Activated naive CD8-positive, alpha-beta T cell treated with anti-CD3 and anti-CD28 coated beads, Interleukin-2, amount 50 U/mL, for 24 hours (primary cell): ENCODE measurements at places on chromosomes 1 and 21.
A peak's percentile ranks its signal among the peaks of the same experiment; 100 is the strongest.

DNA sequence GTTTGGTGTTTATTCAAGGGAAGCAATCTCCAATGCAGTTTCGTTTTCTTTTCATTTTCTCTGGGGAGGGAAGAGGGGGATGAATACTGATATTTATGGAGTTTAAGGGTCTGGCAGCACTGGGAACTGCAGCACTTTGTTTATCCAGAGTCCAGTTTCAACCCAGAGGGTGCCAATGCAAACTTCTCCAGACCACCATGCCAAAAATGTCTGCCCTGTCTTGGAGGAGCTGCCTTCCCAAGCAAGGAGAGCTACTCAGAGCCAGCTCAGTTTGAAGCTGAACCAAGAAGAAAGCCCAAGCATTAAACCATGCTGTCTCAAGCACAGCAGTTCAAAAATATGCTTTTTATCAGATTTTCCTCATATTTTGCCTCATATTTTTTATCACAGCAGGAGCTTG lies 589.7 kb downstream of the LMO4 start:
- no peak overlapping the region for H3K27ac ChIP-seq
- H3K36me3 ChIP-seq, result no peaks in the 10 kb centered on the region
- H3K4me3 ChIP-seq, result no peak overlapping the region
- no peak for DNase-seq
- no peaks in the 10 kb centered on the region for H3K4me1 ChIP-seq

GRCh38 chr1:212179394-212180076 lies 105.7 kb upstream of the PPP2R5A start:
- peaks cover 4% of the 10 kb centered on the region for H3K4me1 ChIP-seq
- no peaks in the 10 kb centered on the region for H3K36me3 ChIP-seq

- no peak overlapping the region for H3K4me3 ChIP-seq
- no peak overlapping the region for H3K27ac ChIP-seq
- no peak for DNase-seq
- no peaks in the 10 kb centered on the region for H3K4me1 ChIP-seq
- H3K36me3 ChIP-seq, result no peaks in the 10 kb centered on the region
- H3K27me3 ChIP-seq, result peaks cover 39% of the 10 kb centered on the region
Observed at GRCh38 chr1:37741662-37742061, 23.3 kb downstream of the EPHA10 start.

- DNase-seq, result peak; percentile 33
- H3K36me3 ChIP-seq, result no peaks in the 10 kb centered on the region
- H3K4me1 ChIP-seq, result peaks cover 30% of the 10 kb centered on the region
- H3K27ac ChIP-seq, result no peak overlapping the region
- peaks cover 8% of the 10 kb centered on the region for H3K27me3 ChIP-seq
Observed at GRCh38 chr1:151968058-151968457, 25.6 kb downstream of the S100A10 start.

GRCh38 chr1:167927046-167927754 lies 9.3 kb upstream of the DCAF6 start:
- no peaks in the 10 kb centered on the region for H3K27me3 ChIP-seq
- peaks cover 10% of the 10 kb centered on the region for H3K4me1 ChIP-seq
- peaks cover 11% of the 10 kb centered on the region for H3K36me3 ChIP-seq
- H3K27ac ChIP-seq, result no peak overlapping the region
- no peak overlapping the region for H3K4me3 ChIP-seq
- no peak for DNase-seq

- H3K36me3 ChIP-seq, result no peaks in the 10 kb centered on the region
- no peaks in the 10 kb centered on the region for H3K27me3 ChIP-seq
- no peaks in the 10 kb centered on the region for H3K4me1 ChIP-seq
- H3K27ac ChIP-seq, result no peak overlapping the region
- H3K4me3 ChIP-seq, result no peak overlapping the region
Observed at GRCh38 chr21:20522611-20523010, 475.6 kb upstream of the NCAM2 start.

DNA sequence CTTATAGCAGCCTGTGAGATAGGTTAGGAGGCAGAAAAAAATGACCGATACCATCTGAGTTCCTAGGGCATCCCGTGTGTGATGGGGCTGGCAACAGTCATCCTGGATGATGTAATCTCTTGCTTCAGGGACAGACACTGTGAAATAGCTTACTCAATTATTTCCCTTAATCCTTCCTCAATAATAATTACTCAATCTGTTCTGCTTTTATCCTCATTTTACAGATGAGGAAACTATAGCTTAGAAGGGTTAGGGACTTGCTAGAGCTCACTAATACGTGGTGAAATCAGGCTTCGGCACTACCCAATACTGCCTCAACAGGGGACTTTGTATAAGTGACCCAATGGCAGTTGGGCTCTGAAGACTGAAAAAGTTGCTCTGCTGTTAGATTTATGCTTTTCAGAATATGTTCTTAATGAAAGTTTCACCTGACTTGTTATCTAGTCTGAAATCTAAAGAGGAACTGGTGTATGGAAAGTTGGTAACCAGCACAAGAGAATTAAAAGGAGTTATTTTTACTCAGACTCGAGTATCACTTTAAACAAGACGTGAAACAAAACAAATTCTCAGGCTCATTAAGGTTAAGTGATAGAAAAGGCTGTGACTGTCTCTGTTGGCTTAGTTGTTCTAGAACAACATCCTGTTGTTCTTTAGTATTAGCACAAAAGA lies 14.4 kb downstream of the CD55 start:
- no peak for DNase-seq
- H3K36me3 ChIP-seq, result peaks cover 87% of the 10 kb centered on the region
- peak overlapping the region; percentile 95 for H3K27ac ChIP-seq
- H3K27me3 ChIP-seq, result peaks cover 4% of the 10 kb centered on the region

DNA sequence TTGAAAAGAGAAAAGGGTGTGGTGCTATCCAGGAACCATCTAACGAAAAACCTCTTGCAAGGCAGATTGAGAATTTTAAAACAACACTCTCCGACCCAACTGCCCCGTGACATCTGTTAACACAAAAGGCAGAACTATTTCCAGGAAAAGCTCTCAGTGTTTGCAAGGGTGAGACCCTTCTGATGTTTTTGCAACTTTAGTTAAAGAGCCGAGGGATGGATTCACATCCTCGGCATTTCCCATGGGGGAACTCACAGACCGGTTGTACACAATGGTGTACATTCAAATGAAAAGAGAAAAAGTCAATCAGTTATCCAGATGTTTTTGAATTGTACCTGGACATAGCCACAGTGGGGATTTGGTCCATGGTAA lies 120.0 kb downstream of the NGF start:
- peaks cover 8% of the 10 kb centered on the region for H3K27me3 ChIP-seq
- H3K4me3 ChIP-seq, result no peak overlapping the region
- H3K36me3 ChIP-seq, result no peaks in the 10 kb centered on the region
- no peak overlapping the region for H3K27ac ChIP-seq
- H3K4me1 ChIP-seq, result no peaks in the 10 kb centered on the region

DNA sequence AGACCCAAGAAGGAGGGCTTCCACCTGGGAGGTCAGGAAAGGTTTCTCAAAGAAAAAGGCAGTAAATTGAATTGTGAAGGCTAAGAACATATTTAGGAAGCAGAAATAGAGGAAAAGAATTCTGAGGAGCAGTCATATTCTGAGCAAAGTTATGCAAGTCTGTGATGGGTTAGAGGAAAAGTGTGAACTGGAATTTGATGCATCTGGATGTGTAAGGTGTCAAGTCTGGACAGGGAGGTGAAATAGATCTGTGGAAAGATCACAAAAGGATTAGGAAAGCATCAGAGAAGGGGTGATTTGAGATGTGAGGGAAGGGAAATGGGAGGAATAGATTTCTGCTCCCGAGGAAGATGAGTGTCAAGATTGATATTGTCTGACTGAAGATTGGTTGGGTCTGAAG lies 18.1 kb upstream of the PRDM2 start:
- peaks cover 5% of the 10 kb centered on the region for H3K27me3 ChIP-seq
- no peaks in the 10 kb centered on the region for H3K36me3 ChIP-seq
- H3K27ac ChIP-seq, result no peak overlapping the region

- no peaks in the 10 kb centered on the region for H3K27me3 ChIP-seq
- no peaks in the 10 kb centered on the region for H3K36me3 ChIP-seq
- H3K4me3 ChIP-seq, result no peak overlapping the region
Observed at GRCh38 chr1:96580920-96581319, 140.7 kb upstream of the PTBP2 start.

- peaks cover 86% of the 10 kb centered on the region for H3K27me3 ChIP-seq
- H3K27ac ChIP-seq, result no peak overlapping the region
- H3K4me1 ChIP-seq, result peaks cover 20% of the 10 kb centered on the region
- H3K4me3 ChIP-seq, result no peak overlapping the region
- no peak for DNase-seq
- H3K36me3 ChIP-seq, result no peaks in the 10 kb centered on the region
Observed at GRCh38 chr1:170664828-170665612, 1.1 kb downstream of the PRRX1 start.

DNA sequence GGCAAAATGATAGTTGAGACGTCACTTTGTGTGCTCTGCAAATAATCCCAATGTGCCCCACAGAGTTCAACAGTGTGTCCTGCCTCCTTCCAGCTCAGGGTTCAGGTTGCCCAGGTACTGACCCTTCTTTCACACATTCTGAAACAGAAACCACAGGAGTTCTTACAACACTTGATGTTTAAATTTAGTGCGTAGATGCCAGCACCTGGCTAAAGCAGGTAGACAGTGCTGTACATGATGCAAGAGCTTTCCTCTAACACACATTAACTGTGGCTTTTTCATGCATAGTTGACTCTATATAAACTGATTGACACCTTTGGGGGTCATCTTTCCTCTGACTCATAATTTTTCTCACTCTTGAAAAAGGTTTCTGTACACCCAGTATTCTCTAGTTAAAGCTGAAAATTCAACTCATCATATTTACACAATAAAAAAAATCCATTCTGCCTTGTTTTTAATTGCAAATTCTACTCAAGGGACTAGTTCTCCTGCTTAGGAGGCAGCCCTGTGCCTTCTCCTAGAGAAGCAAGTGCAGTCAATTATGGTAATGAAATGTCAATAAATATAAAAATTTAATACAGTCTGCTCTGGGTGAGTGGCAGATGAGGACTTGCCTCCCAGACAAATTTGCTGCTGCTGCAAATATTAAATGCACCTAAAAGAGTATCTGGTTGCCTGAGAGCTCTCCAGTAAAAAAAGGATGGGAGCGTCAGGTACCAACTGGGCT lies 91.4 kb downstream of the NR5A2 start:
- H3K4me1 ChIP-seq, result peaks cover 4% of the 10 kb centered on the region
- H3K36me3 ChIP-seq, result no peaks in the 10 kb centered on the region
- peaks cover 3% of the 10 kb centered on the region for H3K27me3 ChIP-seq
- no peak for DNase-seq

GRCh38 chr1:21541835-21542234 lies 32.6 kb downstream of the ALPL start:
- H3K4me1 ChIP-seq, result no peaks in the 10 kb centered on the region
- no peak for DNase-seq
- H3K36me3 ChIP-seq, result no peaks in the 10 kb centered on the region
- H3K27ac ChIP-seq, result no peak overlapping the region

DNA sequence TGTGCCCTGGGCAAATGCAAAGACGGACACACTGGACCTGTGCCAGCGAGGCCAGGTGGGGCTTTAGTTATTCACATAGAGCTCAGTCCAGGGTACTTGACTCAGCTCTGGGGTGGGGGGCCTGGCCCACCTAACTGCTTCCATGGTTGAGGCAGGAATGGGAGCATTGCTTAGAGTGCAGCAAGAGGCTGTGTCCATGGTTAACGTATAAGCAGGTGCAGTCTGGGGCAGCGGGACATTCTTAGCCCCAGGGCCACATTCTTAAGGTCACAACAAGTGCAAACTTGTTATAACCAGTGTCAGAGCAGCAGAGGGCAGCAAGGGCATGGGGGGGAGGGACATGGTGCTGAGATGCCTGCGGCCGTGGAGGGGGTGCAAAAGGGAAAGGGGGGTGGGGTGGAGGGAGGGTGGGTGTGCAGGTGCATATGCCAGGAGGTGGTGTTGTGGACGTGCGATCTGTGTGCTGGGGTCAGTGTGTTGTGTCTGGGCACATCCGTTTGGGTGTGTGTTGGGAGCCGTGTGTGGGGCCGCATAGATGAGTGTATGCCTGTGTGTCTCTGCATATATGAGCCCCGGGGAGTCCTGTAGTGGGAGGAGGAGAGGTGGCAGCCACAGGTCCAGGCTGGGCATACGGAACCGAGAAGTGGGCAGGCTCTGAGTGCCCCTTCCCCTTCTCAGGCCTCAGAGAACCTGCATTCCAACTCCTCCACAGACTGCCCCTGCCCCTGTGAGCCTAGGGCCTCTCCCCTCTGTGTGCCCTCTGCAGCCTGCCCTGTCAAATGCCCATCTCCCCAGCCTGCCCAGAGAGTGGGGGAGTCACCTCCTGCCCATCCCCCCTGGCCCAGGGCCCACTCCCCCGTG lies 8.4 kb downstream of the KCNJ10 start:
- no peak overlapping the region for H3K27ac ChIP-seq
- H3K4me3 ChIP-seq, result no peak overlapping the region
- H3K36me3 ChIP-seq, result no peaks in the 10 kb centered on the region
- DNase-seq, result no peak
- H3K27me3 ChIP-seq, result no peaks in the 10 kb centered on the region

GRCh38 chr1:25556791-25557476 lies 13.5 kb downstream of the LDLRAP1 start:
- peaks cover 76% of the 10 kb centered on the region for H3K4me1 ChIP-seq
- H3K36me3 ChIP-seq, result no peaks in the 10 kb centered on the region
- H3K4me3 ChIP-seq, result no peak overlapping the region
- no peak overlapping the region for H3K27ac ChIP-seq
- no peaks in the 10 kb centered on the region for H3K27me3 ChIP-seq
- no peak for DNase-seq

GRCh38 chr1:112506306-112506705 lies 2.5 kb upstream of the WNT2B start:
- H3K27ac ChIP-seq, result no peak overlapping the region
- H3K4me1 ChIP-seq, result peaks cover 9% of the 10 kb centered on the region
- no peak overlapping the region for H3K4me3 ChIP-seq
- H3K27me3 ChIP-seq, result peaks cover 66% of the 10 kb centered on the region

DNA sequence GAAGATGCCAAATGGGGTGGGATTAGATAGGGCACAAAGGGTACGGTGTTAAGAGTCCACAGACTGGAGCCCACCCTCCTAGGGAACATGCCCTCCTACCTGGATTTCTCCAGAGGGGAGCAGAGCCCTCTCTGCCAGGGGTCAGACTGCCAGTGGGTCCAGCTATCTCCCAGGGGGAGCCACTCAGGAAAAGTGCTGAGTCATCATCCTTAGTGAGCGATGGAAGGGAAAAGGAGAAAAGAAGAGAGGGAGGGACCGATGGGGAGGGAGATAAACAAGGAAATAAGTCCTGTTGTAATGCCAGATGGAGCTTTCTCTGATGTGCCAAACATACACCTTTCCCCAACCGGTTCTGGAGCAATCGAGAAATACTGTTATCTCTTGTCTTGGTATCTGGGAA lies 30.4 kb upstream of the CYP4B1 start:
- no peak for DNase-seq
- H3K27me3 ChIP-seq, result peaks cover 18% of the 10 kb centered on the region
- H3K27ac ChIP-seq, result no peak overlapping the region
- H3K4me3 ChIP-seq, result no peak overlapping the region

DNA sequence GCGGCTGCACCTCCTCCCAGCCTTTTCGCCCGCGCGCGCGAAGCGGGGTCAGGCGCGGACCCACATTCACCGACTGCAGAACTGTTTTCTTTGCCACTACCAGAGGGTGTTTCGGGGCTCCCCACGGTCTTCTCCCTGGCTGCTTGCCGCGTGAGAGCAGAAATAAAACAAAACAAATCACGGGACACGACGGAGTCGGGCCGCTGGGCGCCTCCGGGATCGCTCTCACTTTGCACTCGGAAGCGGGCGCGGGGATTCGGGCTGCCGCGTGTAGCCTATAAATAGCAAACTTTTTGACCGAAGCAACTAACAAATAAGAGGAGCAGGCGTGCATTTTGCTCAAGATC lies 412.3 kb upstream of the ESRRG start:
- H3K4me1 ChIP-seq, result peaks cover 5% of the 10 kb centered on the region
- no peak overlapping the region for H3K27ac ChIP-seq
- DNase-seq, result no peak
- H3K36me3 ChIP-seq, result no peaks in the 10 kb centered on the region
